HFFc6 (cell line): ENCODE measurements at places on chromosomes 12 and 14. TPM values are rescaled to one million over a fixed set of nuclear protein-coding genes. Genes with fewer than 3 reads are reported as not detected.

Gene CREBL2
- 21.5 to 25.3 TPM (median 22.2 TPM) in 3 replicates for total RNA-seq

Gene ACOT6
- not detected in 3 replicates for total RNA-seq

Gene PFKM
- 68.3 to 75.7 TPM (median 75.6 TPM) in 3 replicates for total RNA-seq

Gene NKX2-1
- not detected in 3 replicates for total RNA-seq

Gene AQP2
- not detected in 2 replicates for total RNA-seq

Gene FRMD6
- 384 and 548 TPM in 2 replicates for total RNA-seq

Gene GPR33
- not detected in 3 replicates for total RNA-seq

Gene PMEL
- 0.48 TPM in 1 of 3 replicates, not detected in the others for total RNA-seq

Gene HOXC12
- total RNA-seq, result not detected in 3 replicates

Gene MYH6
- total RNA-seq, result not detected in 3 replicates

Gene PTCSC3
- total RNA-seq, result not detected in 3 replicates

Gene MGP
- total RNA-seq, result 0.60 and 0.70 TPM in 2 replicates

Gene MGST1
- total RNA-seq, result 244 to 363 TPM (median 301 TPM) in 3 replicates

DNA sequence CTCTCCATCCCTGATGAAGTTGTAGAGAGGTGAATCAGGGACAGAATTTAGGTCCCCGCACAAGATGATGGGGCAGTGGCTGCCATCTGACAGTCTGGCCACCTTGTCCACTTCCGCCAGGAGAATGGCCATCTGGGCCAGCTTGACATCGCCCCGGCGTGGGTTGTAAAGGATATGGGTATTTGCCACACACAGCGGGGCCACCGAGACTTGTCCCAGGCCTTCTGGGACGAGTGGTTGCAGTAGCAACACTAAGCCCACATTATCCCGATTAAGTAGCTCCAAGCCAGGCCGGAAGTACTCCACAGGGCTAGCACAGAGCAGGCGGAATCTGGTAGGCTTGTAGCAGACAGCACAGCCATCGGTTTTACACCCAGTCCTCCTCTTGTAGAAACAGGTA, 6.2 kb downstream of the ANGEL1 start:
- no peak for DNase-seq
- peaks cover 13% of the 10 kb centered on the region for H3K36me3 ChIP-seq
- no peak overlapping the region for H3K27ac ChIP-seq
- no peaks in the 10 kb centered on the region; the same call in 1 of the 2 replicates for H3K27me3 ChIP-seq
- peaks cover 11% of the 10 kb centered on the region for H3K4me1 ChIP-seq

- DNase-seq, result no peak
- peaks cover 19% of the 10 kb centered on the region for H3K27me3 ChIP-seq
- no peak overlapping the region for H3K4me3 ChIP-seq
- no peaks in the 10 kb centered on the region for H3K36me3 ChIP-seq
Observed at GRCh38 chr12:9727813-9728212, 5.1 kb downstream of the CLECL1 start.

GRCh38 chr12:103665971-103666370, 78.9 kb downstream of the STAB2 start:
- no peaks in the 10 kb centered on the region for H3K36me3 ChIP-seq
- H3K27ac ChIP-seq, result no peak overlapping the region
- no peak for DNase-seq
- H3K4me1 ChIP-seq, result no peaks in the 10 kb centered on the region
- H3K27me3 ChIP-seq, result peaks cover 14% of the 10 kb centered on the region

DNA sequence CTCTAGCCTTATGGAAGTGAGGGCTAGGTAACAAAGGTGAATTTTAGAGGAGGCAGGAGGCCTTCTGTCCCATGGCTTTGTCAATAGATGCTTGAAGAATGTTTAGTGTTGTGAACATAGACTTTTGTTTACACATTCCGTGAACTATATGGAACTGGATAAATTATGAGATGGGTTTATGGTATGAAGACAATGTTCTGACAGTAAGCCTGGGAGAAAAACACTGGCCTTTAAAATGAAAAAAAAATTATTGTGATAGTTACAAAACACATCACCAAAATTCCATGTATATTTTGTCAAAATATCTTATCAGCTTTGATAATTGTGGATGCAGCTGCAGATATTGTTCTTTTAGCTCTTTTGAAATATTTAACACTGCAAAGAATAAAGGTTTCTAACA, 251.5 kb upstream of the DCN start:
- no peaks in the 10 kb centered on the region for H3K4me1 ChIP-seq
- no peaks in the 10 kb centered on the region for H3K36me3 ChIP-seq
- no peak overlapping the region for H3K27ac ChIP-seq
- no peak for DNase-seq
- H3K4me3 ChIP-seq, result no peak overlapping the region
- peaks cover 2% of the 10 kb centered on the region; the same call in 1 of the 2 replicates for H3K27me3 ChIP-seq

DNA sequence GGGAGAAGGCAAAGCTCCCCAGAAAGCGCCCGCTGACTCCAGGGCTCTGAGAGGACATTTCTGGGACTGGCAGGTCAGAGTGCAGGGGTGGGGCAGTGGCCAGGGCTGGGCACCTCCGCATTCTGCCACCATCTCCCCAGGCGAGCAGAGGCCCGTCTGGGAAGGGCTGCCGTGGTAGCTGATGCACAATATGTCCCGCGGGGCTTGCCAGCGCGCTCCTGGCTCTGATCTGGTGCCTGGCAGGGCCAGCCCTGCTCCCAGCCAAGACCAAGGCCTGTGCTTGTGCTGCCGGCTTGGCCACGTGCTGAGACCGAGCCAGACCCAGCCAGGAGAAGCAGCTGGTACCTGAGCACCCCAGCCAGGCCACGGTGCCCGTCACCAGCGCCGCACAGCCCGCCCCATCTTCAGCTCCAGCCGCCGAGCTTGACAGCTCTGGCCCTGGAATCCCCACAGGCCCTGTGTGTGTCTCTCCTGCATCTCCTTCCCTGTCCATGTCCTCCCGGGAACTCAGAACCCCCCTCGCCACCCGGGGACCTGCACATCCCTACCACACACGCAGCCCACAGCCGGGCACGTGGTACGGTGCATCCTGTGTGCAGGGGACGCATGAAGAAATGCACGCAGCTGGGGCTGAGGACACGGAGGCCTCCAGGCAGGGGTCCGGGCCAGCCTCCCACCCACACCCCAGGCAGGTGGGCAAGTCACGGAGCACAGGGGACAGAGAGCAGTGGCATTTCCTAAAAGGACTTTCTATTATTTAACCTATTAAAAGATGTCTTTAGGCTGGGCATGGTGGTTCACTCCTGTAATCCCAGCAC, 68.6 kb upstream of the C14orf180 start:
- no peaks in the 10 kb centered on the region for H3K4me1 ChIP-seq
- H3K4me3 ChIP-seq, result no peak overlapping the region
- no peaks in the 10 kb centered on the region; the same call in 1 of the 2 replicates for H3K36me3 ChIP-seq
- peaks cover 3% of the 10 kb centered on the region; the same call in 1 of the 2 replicates for H3K27me3 ChIP-seq
- no peak for DNase-seq
- H3K27ac ChIP-seq, result no peak overlapping the region

- no peaks in the 10 kb centered on the region for H3K27me3 ChIP-seq
- H3K4me1 ChIP-seq, result peaks cover 3% of the 10 kb centered on the region; the same call in 1 of the 2 replicates
- no peak overlapping the region for H3K27ac ChIP-seq
- H3K36me3 ChIP-seq, result no peaks in the 10 kb centered on the region
Observed at GRCh38 chr12:127723251-127723650, 543.7 kb upstream of the TMEM132C start.

GRCh38 chr12:1063852-1064251, 72.8 kb downstream of the ERC1 start:
- no peaks in the 10 kb centered on the region for H3K4me1 ChIP-seq
- no peak for DNase-seq
- no peak overlapping the region for H3K4me3 ChIP-seq

GRCh38 chr14:62077676-62078261, 315.5 kb downstream of the SNAPC1 start:
- H3K4me3 ChIP-seq, result no peak overlapping the region
- no peaks in the 10 kb centered on the region for H3K4me1 ChIP-seq
- no peak for DNase-seq

DNA sequence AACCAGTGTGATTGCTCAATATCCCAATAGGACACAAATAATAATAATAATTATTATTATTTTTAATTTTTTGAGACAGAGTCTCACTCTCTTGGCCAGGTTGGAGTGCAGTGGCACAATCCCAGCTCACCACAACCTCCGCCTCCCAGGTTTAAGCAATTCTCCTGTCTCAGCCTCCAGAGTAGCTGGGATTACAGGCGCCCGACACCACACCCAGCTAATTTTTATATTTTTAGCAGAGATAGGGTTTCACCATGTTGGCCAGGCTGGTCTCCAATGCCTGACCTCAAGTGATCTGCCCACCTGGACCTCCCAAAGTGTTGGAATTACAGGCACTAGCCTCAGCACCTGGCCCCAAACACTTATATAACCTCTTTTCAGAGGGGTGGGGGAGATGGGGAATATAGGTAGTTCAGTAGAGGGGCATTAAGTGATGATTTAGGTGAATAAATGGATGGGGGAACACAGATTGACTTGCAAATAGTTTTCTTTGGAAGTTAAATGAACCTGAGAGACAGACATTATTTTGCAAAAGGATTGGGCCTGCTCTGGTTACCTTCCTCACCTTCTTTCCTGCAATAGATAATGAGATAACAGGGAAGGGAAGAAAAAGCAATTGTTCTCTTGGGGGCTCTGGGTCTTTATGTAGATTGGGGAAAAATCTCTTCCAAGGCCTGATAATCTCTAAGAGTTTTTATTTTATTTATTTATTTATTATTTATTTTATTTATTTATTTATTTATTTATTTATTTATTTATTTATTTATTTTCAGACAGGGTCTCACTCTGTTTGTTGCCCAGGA, 57.7 kb downstream of the RESF1 start:
- H3K4me3 ChIP-seq, result no peak overlapping the region
- H3K36me3 ChIP-seq, result no peaks in the 10 kb centered on the region
- H3K27me3 ChIP-seq, result no peaks in the 10 kb centered on the region; the same call in none of the 2 replicates
- H3K27ac ChIP-seq, result no peak overlapping the region
- DNase-seq, result no peak

DNA sequence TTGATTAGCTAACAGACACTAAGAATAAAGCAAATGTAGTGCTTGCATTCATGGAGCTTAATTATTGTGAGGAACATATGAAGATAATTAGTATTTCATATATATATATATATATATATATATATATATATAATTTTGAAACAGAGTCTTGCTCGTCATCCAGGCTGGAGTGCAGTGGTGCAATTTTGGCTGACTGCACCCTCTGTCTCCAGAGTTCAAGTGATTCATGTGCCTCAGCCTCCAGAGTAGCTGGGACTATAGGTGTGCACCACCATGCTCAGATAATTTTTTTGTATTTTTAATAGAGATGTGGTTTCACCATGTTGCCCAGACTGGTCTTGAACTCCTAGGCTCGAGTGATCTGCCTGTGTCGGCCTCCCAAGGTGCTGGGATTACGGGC, 1091.6 kb upstream of the TMEM132C start:
- peaks cover 34% of the 10 kb centered on the region for H3K36me3 ChIP-seq
- peaks cover 40% of the 10 kb centered on the region for H3K4me1 ChIP-seq
- DNase-seq, result no peak
- no peak overlapping the region for H3K27ac ChIP-seq
- no peaks in the 10 kb centered on the region; the same call in 1 of the 2 replicates for H3K27me3 ChIP-seq

DNA sequence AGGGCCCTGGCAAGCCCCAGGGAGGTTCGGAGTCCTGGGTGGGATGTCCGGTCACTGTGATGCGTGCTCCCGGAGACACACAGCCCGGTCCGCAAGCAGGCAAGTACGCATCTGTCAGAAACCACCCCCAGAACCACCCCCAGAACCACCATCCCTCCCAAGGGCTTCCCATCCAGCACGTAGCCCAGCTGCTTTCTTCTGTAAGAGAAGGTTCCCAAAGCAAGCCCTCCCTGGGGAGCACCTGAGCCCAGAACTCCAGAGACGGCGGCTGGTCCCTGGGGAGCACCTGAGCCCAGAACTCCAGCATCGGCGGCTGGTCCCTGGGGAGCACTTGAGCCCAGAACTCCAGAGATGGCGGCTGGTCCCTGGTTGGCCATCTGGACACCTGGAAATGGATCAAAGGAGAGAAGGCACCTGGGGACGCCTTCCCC, 2.6 kb upstream of the FBRSL1 start:
- H3K4me1 ChIP-seq, result peaks cover 13% of the 10 kb centered on the region
- no peak overlapping the region for H3K4me3 ChIP-seq
- H3K27ac ChIP-seq, result no peak overlapping the region
- no peaks in the 10 kb centered on the region for H3K36me3 ChIP-seq
- H3K27me3 ChIP-seq, result peaks cover 15% of the 10 kb centered on the region
- no peak for DNase-seq

GRCh38 chr14:100131181-100131580, 28.3 kb downstream of the DEGS2 start:
- no peak overlapping the region for H3K4me3 ChIP-seq
- no peak for DNase-seq
- H3K4me1 ChIP-seq, result no peaks in the 10 kb centered on the region; the same call in 1 of the 2 replicates
- H3K27ac ChIP-seq, result no peak overlapping the region

GRCh38 chr14:67416810-67417209, 4.8 kb upstream of the PLEK2 start:
- peaks cover 40% of the 10 kb centered on the region for H3K4me1 ChIP-seq
- DNase-seq, result no peak
- no peak overlapping the region for H3K27ac ChIP-seq
- no peaks in the 10 kb centered on the region for H3K36me3 ChIP-seq
- peaks cover 1% of the 10 kb centered on the region; the same call in 1 of the 2 replicates for H3K27me3 ChIP-seq

- peak; percentile 55 for DNase-seq
- no peak overlapping the region for H3K4me3 ChIP-seq
- no peak overlapping the region for H3K27ac ChIP-seq
- H3K36me3 ChIP-seq, result no peaks in the 10 kb centered on the region
Observed at GRCh38 chr12:32089586-32089985, 17.1 kb upstream of the BICD1 start.

- peaks cover 42% of the 10 kb centered on the region for H3K27me3 ChIP-seq
- H3K36me3 ChIP-seq, result no peaks in the 10 kb centered on the region
- H3K4me1 ChIP-seq, result peaks cover 7% of the 10 kb centered on the region
Observed at GRCh38 chr12:12072064-12072760, 1.5 kb downstream of the BCL2L14 start.

- H3K27me3 ChIP-seq, result peaks cover 7% of the 10 kb centered on the region
- H3K36me3 ChIP-seq, result peaks cover 18% of the 10 kb centered on the region
- no peak for DNase-seq
- H3K4me3 ChIP-seq, result no peak overlapping the region
Observed at GRCh38 chr12:132310181-132311040, 19.0 kb downstream of the GALNT9 start.

- peaks cover 5% of the 10 kb centered on the region for H3K4me1 ChIP-seq
- H3K27ac ChIP-seq, result no peak overlapping the region
- no peak overlapping the region for H3K4me3 ChIP-seq
Observed at GRCh38 chr14:24679248-24679961, 45.4 kb upstream of the GZMB start.

- peaks cover 42% of the 10 kb centered on the region for H3K4me1 ChIP-seq
- no peak overlapping the region for H3K27ac ChIP-seq
- no peak for DNase-seq
Observed at GRCh38 chr12:121769831-121770301, 23.6 kb downstream of the RHOF start.

GRCh38 chr14:105161309-105161708, 7.3 kb downstream of the JAG2 start:
- no peaks in the 10 kb centered on the region for H3K36me3 ChIP-seq
- H3K4me1 ChIP-seq, result no peaks in the 10 kb centered on the region
- H3K27me3 ChIP-seq, result peaks cover 16% of the 10 kb centered on the region

DNA sequence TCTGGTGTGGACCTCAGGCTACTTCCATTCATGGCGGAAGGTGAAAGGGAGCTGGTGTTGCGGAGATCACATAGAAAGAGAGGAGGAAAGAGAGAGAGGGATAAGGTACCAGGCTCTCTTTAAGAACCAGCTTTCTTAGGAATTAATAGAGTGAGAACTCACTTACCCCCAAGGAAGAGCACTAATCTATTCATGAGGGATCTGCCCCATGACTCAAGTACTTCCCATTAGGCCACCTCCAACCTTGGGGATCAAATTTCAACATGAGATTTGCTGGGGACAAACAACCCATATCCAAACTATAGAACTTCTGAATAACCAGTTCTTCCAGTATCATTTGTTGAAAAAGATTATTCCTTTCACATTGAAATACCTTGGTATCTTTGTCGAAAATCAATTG, 34.0 kb upstream of the C2CD5 start:
- no peak overlapping the region for H3K4me3 ChIP-seq
- H3K27me3 ChIP-seq, result peaks cover 3% of the 10 kb centered on the region
- no peak overlapping the region for H3K27ac ChIP-seq
- no peak for DNase-seq
